ENCODE measurements at places on chromosomes 2 and 18.
A peak's percentile ranks its signal among the peaks of the same experiment; 100 is the strongest.

DNA sequence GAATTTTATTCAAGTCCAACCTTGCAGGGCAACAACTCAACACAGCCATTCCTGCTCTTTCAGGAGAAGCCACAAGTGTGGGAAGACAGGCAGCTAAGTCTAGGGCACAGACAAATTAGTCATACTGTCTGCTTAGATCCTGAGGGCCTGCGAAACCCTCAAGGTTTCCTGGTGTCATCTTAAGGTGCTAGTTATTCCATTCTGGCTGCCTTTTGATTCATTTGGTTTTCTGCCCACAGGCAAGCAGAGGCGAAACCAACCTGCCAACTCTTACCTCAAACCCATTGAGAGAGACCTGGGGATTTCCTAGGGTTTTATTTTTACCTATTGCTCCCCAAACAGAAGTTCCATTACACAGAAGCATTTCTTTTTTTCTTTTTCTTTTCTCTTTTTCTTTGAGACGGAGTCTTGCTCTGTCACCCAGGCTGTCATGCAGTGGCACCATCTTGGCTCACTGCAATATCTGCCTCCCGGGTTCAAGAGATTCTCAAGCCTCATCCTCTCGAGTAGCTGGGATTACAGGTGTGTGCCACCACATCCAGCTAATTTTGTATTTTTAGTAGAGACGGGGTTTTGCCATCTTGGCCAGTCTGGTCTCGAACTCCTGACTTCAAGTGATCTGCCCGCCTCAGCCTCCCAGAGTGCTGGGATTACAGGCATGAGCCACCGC, 23.7 kb upstream of the SCYGR1 start:
- no peak overlapping the region for H3K4me3 ChIP-seq
- no peak overlapping the region for H3K27ac ChIP-seq
- no peaks in the 10 kb centered on the region for H3K27me3 ChIP-seq
- no peaks in the 10 kb centered on the region for H3K36me3 ChIP-seq

DNA sequence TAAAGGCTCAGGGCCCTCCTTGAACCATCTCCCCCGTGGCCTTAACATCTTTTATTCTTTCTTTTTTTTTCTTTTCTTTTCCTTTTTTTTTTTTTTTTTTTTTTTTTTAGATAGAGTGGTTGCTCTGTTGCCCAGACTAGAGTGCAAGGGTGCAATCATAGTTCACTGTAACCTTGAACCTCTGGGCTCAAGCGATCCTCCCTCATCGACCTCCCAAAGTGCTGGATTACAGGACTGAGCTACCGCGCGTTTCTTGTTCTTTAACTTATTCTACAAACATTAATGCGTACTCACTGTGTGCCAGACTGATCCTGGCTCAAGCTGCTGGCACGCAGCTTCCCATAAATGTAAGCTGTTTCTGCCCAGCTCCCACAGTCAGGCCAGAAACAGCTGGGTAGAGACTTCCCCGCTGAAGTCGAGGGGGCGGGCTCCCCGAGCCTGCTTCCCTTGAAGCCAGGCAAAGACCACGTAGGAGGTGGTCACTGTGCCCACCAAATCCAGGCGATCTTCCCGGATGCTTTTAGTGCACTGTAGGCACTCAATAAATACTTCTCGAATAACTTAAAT, 29.2 kb upstream of the ATP6V1B1 start:
- H3K36me3 ChIP-seq, result no peaks in the 10 kb centered on the region
- no peak overlapping the region for H3K4me3 ChIP-seq
- no peak overlapping the region for H3K27ac ChIP-seq
- no peak for DNase-seq
- no peaks in the 10 kb centered on the region for H3K4me1 ChIP-seq
- peaks cover 46% of the 10 kb centered on the region for H3K27me3 ChIP-seq

GRCh38 chr18:37729716-37730115, 164.1 kb upstream of the CELF4 start:
- no peak overlapping the region for H3K4me3 ChIP-seq
- no peaks in the 10 kb centered on the region for H3K4me1 ChIP-seq
- no peaks in the 10 kb centered on the region for H3K36me3 ChIP-seq
- H3K27ac ChIP-seq, result no peak overlapping the region
- no peaks in the 10 kb centered on the region for H3K27me3 ChIP-seq

- no peaks in the 10 kb centered on the region for H3K27me3 ChIP-seq
- no peak overlapping the region for H3K27ac ChIP-seq
- no peak for DNase-seq
- H3K4me3 ChIP-seq, result no peak overlapping the region
Measured at GRCh38 chr2:48397281-48397680, 132.7 kb upstream of the STON1 start.

GRCh38 chr2:79850912-79851311, 338.1 kb downstream of the CTNNA2 start:
- H3K27ac ChIP-seq, result no peak overlapping the region
- H3K27me3 ChIP-seq, result no peaks in the 10 kb centered on the region
- DNase-seq, result no peak
- H3K36me3 ChIP-seq, result no peaks in the 10 kb centered on the region
- H3K4me3 ChIP-seq, result no peak overlapping the region
- H3K4me1 ChIP-seq, result no peaks in the 10 kb centered on the region

- no peaks in the 10 kb centered on the region for H3K27me3 ChIP-seq
- DNase-seq, result no peak
- H3K27ac ChIP-seq, result no peak overlapping the region
- H3K4me1 ChIP-seq, result no peaks in the 10 kb centered on the region
- no peaks in the 10 kb centered on the region for H3K36me3 ChIP-seq
Measured at GRCh38 chr18:57984490-57985115, 59.4 kb upstream of the NEDD4L start.

- no peaks in the 10 kb centered on the region for H3K27me3 ChIP-seq
- H3K4me1 ChIP-seq, result no peaks in the 10 kb centered on the region
- H3K4me3 ChIP-seq, result no peak overlapping the region
- DNase-seq, result no peak
- peaks cover 6% of the 10 kb centered on the region for H3K36me3 ChIP-seq
Measured at GRCh38 chr2:69815717-69816116, 13.7 kb upstream of the GMCL1 start.

GRCh38 chr18:44885507-44885906, 204.8 kb downstream of the SETBP1 start:
- H3K4me1 ChIP-seq, result no peaks in the 10 kb centered on the region
- H3K4me3 ChIP-seq, result no peak overlapping the region
- no peak overlapping the region for H3K27ac ChIP-seq
- no peaks in the 10 kb centered on the region for H3K36me3 ChIP-seq

GRCh38 chr18:76983613-76984051, 149.0 kb downstream of the MBP start:
- no peak for DNase-seq
- no peaks in the 10 kb centered on the region for H3K27me3 ChIP-seq
- H3K27ac ChIP-seq, result no peak overlapping the region
- no peak overlapping the region for H3K4me3 ChIP-seq
- H3K36me3 ChIP-seq, result no peaks in the 10 kb centered on the region
- no peaks in the 10 kb centered on the region for H3K4me1 ChIP-seq

GRCh38 chr2:202171241-202171825, 67.1 kb downstream of the SUMO1 start:
- no peak overlapping the region for H3K4me3 ChIP-seq
- no peak for DNase-seq
- no peak overlapping the region for H3K27ac ChIP-seq
- no peaks in the 10 kb centered on the region for H3K27me3 ChIP-seq
- no peaks in the 10 kb centered on the region for H3K4me1 ChIP-seq
- no peaks in the 10 kb centered on the region for H3K36me3 ChIP-seq

DNA sequence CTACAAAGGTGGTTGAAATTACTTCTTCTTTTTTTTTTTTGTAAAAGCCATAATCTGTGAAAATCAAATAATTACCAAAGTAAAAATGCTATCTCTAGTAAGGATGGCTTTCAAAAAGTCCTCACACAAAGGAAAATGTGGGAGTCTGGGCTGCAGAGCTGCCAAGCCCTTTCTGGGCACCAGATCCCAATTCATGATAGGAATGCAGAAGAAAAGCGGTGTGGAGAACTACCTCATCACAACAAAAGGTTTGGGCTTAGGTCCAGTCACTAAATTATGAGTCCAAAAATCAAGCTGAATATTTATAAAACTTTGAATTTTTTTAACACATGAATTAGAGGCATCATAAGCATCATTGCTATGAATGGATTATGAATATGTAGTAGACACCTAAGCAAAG, 30.8 kb upstream of the EPHA4 start:
- H3K27me3 ChIP-seq, result no peaks in the 10 kb centered on the region
- DNase-seq, result no peak
- H3K36me3 ChIP-seq, result no peaks in the 10 kb centered on the region
- H3K27ac ChIP-seq, result no peak overlapping the region

GRCh38 chr2:11466307-11467128, 557 bp upstream of the E2F6 start:
- no peaks in the 10 kb centered on the region for H3K27me3 ChIP-seq
- peaks cover 27% of the 10 kb centered on the region for H3K4me1 ChIP-seq
- H3K27ac ChIP-seq, result peak overlapping the region; percentile 80
- peak overlapping the region; percentile 77 for H3K4me3 ChIP-seq
- DNase-seq, result no peak

DNA sequence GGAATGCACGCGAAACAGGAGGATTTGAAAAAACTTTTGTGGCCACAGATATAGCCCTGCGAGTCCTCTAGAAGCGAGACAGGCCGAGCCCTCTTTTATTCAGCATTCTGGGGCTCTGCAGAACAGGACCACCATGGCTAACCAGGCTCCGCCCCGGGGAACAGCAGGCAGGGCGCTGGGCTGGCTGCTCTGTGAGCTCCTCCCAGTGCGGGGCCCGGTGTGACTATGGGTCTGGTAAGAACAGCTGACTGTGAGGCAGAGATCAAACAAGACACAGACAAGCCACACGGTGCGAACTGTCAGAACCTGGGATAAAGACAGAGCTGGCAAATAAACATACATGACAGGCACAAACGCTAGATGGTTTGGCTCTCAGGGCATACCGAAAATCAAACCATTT, 15.5 kb downstream of the PXDN start:
- H3K4me3 ChIP-seq, result no peak overlapping the region
- no peaks in the 10 kb centered on the region for H3K27me3 ChIP-seq
- DNase-seq, result peak; percentile 35
- H3K27ac ChIP-seq, result no peak overlapping the region
- no peaks in the 10 kb centered on the region for H3K36me3 ChIP-seq
- no peaks in the 10 kb centered on the region for H3K4me1 ChIP-seq

GRCh38 chr2:229780856-229781773, 66.8 kb upstream of the DNER start:
- no peaks in the 10 kb centered on the region for H3K27me3 ChIP-seq
- H3K27ac ChIP-seq, result no peak overlapping the region
- H3K4me1 ChIP-seq, result no peaks in the 10 kb centered on the region
- no peak for DNase-seq
- no peak overlapping the region for H3K4me3 ChIP-seq
- H3K36me3 ChIP-seq, result peaks cover 5% of the 10 kb centered on the region

- H3K4me3 ChIP-seq, result no peak overlapping the region
- no peaks in the 10 kb centered on the region for H3K4me1 ChIP-seq
- DNase-seq, result no peak
- H3K27ac ChIP-seq, result no peak overlapping the region
- no peaks in the 10 kb centered on the region for H3K36me3 ChIP-seq
Measured at GRCh38 chr18:70249118-70249517, 39.7 kb upstream of the SOCS6 start.

GRCh38 chr2:88077080-88077479, 9.5 kb downstream of the SMYD1 start:
- no peaks in the 10 kb centered on the region for H3K4me1 ChIP-seq
- no peak overlapping the region for H3K4me3 ChIP-seq
- no peak overlapping the region for H3K27ac ChIP-seq
- H3K36me3 ChIP-seq, result no peaks in the 10 kb centered on the region

DNA sequence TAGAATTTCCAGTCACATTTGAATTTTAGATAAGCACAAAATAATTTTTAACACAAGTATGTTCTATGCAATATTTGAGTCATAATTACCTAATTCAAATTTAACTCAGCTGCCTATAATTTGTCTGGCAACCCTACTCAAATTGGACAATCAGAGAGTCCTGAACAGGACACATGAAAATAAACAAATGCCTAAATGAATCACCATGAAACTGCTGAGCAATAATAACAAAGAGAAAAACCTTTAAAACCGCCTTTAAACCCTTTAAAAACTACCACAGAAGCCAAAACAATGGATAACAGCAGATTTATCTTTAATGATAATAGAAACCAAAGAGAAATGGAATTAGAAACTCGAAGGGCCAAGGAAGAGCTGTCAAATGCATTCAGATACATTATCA, 39.5 kb downstream of the ARL4C start:
- no peaks in the 10 kb centered on the region for H3K4me1 ChIP-seq
- H3K4me3 ChIP-seq, result no peak overlapping the region
- no peak for DNase-seq
- no peaks in the 10 kb centered on the region for H3K27me3 ChIP-seq
- no peaks in the 10 kb centered on the region for H3K36me3 ChIP-seq

- H3K4me1 ChIP-seq, result peaks cover 8% of the 10 kb centered on the region
- no peak for DNase-seq
- H3K27ac ChIP-seq, result peak overlapping the region; percentile 2
- H3K27me3 ChIP-seq, result no peaks in the 10 kb centered on the region
- H3K4me3 ChIP-seq, result peak overlapping the region; percentile 46
Measured at GRCh38 chr2:150601280-150602038, 114.0 kb upstream of the RND3 start.

- H3K4me3 ChIP-seq, result peak within 1 kb of the TSS; percentile 76
- H3K4me1 ChIP-seq, result no peaks in the 10 kb centered on the region
- DNase-seq, result peak; percentile 92
- H3K27me3 ChIP-seq, result no peaks in the 10 kb centered on the region
- H3K36me3 ChIP-seq, result no peaks in the 10 kb centered on the region
- H3K27ac ChIP-seq, result peak within 1 kb of the TSS; percentile 84
Measured at GRCh38 chr2:159797543-159798375, at the start of gene CD302. CD302 (minus strand) TSS chr2:159798208; CDS start chr2:159798198, 10 bp downstream.

DNA sequence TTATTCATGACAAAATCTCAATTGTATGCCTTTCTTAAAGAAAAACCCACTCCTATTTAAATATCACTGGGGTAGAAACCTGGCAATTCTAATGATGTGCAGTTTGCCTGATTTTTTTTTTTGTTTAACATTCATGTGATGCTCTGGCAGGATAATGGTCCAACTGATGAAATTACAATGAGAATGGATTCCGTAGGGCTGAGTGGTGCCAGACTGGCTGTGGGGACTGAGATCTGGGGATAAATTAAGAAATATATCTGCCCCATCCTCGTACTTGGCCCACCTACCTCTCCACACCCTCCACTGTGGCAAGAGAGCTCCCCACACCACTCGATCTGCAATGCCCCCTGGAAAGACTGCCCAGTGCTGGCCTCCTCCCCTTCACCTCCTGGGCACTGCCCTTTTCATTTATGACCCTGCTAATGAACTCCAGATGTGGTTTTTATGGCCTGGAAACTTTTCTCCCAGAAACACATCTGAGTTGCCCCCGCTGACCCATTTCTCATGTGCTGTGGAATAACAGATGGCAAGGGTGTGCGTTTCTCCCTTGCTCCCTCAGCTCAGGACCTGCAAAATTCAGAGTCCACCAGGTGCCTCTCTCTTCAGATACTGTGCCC, 33.0 kb upstream of the RPL37A start:
- no peaks in the 10 kb centered on the region for H3K27me3 ChIP-seq
- H3K36me3 ChIP-seq, result no peaks in the 10 kb centered on the region
- no peak for DNase-seq

- no peaks in the 10 kb centered on the region for H3K27me3 ChIP-seq
- no peak for DNase-seq
- no peaks in the 10 kb centered on the region for H3K36me3 ChIP-seq
- H3K4me3 ChIP-seq, result no peak overlapping the region
Measured at GRCh38 chr18:78017869-78018268, 768.2 kb downstream of the GALR1 start.

Measured in right lobe of liver (tissue), 6 donors.